ENCODE measurements at places on chromosomes 1 and 21. TPM values are rescaled to one million over a fixed set of nuclear protein-coding genes. Genes with fewer than 3 reads are reported as not detected.

The PIK3R3 gene
- total RNA-seq: 4.4 TPM

The BCL2L15 gene
- total RNA-seq: 16.0 TPM

The AQP10 gene
- total RNA-seq: not detected

The IGSF9 gene
- 0.83 TPM for total RNA-seq

The GNAT2 gene
- not detected for total RNA-seq

The TNFSF4 gene
- total RNA-seq: 0.35 TPM

GRCh38 chr1:170326186-170326585 is 180.4 kb downstream of the NTMT2 start:
- DNase-seq: no peak

GRCh38 chr1:42943166-42943565 is 15.5 kb downstream of the SLC2A1 start:
- peak; percentile 93 for DNase-seq

GRCh38 chr1:21520899-21521716 is 11.9 kb downstream of the ALPL start:
- no peak for DNase-seq

DNA sequence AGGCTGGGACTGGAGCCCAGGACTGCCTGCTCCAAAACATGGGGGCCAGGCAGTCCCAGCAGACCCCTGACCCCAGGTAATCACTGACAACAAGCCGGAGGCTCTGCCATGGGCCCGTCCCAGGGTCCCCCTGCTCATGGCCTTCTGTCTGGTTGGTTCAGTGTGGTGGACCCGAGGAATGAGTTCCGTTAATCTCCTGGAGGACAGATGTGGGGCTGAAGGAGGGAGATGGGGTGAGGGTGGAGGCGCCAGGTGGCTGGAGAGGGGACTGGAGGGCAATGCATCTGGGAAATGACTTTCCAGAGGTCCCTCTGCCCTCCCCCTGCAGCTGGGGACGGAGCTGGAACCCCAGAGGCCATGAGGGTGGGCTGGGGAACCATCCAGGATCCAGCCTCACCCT is 103.2 kb downstream of the EBNA1BP2 start:
- DNase-seq: no peak

- DNase-seq: no peak
Observed at GRCh38 chr1:8418301-8418700, 100.4 kb downstream of the SLC45A1 start.

GRCh38 chr21:45592208-45592619 is 50.0 kb upstream of the SLC19A1 start:
- DNase-seq: no peak

DNA sequence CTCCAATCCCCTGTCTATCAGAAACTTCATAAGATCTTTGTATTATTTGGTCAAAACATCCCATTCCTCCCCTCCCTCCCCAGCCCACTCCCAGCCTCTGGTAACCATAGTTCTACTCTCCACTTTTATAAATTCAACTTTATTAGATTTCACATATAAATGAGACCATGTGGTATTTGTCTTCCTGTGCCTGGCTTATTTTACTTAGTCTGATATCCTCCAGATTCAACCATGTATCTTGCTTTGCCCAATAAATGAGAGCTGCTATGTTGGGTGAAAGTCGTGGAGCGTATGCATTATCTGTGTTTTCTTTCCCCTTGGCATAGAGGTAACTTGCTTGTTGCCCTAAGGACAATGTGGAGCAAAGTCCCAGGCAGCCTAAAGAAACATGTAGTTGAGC is 28.5 kb upstream of the CHRM3 start:
- no peak for DNase-seq

GRCh38 chr21:39863111-39863510 is 4.1 kb upstream of the PCP4 start:
- no peak for DNase-seq

Measured in pancreas (tissue), 10 donors.